Osteoblast (primary cell): ENCODE measurements at places on chromosomes 4 and X.

DNA sequence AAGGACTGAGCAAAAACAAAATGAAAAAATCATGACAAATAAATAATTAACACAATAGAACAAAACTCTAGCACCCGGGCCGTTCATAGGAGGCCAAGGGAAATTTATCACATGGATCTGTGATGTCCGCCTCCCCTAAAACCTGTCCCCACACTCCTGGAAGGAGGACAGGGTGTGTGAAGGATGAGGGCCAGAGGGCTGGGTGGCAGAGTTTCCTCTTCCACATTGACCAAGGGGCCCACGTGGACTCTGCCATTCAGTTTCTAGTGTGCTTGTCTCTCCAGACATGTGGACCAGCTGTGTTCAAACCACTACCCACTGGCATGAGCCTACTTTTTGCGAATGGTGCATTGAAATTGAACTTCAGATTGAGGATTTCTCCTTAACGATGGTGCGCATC is 6.3 kb downstream of the PRRG3 start:
- no peak overlapping the region for H3K4me3 ChIP-seq
- DNase-seq, result no peak
- H3K4me1 ChIP-seq, result no peaks in the 10 kb centered on the region
- no peaks in the 10 kb centered on the region for H3K27me3 ChIP-seq
- no peaks in the 10 kb centered on the region for H3K36me3 ChIP-seq

DNA sequence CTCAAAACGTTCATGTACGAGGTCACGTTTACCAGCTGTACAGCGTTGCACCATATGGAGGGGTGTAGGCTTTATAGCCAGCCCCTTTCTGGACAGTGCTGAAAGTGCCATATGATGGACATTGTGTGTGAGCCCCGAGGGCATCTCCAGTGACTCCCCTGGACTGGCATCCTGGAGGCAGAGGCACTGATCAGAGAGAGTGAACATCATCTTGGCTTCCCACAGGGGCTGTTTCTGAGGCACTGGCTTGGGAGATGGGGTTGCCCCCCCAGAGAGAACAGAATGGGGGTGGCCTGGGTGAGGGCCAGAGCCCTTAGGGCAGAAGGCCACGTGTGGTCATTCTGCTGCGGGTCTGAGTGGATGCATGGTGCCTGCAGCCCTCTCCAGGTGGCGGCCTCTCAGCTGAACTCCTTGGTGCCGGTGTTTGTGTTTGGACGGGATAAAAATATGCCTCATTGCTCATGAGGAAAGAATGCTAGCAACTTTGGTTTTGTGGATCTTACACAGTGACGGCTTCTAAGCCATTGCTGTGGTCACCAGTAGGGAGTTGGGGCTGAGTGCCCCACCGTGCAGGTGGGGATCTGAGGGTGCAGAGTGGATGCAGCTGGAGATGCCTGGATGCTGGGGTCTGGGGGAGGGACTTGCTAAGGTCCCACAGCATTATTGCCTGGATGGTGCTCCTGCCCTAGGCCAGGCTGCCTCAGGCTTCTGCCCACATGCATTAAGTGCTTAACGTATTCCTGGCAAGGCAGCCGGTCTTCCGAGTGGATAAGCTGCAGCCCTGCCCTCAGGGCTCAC is 3.4 kb downstream of the WFS1 start:
- H3K36me3 ChIP-seq, result no peaks in the 10 kb centered on the region
- H3K27ac ChIP-seq, result peak overlapping the region; percentile 26
- H3K27me3 ChIP-seq, result no peaks in the 10 kb centered on the region
- H3K4me1 ChIP-seq, result peaks cover 42% of the 10 kb centered on the region
- DNase-seq, result peak; percentile 98

- no peaks in the 10 kb centered on the region for H3K4me1 ChIP-seq
- no peak overlapping the region for H3K27ac ChIP-seq
- no peaks in the 10 kb centered on the region for H3K36me3 ChIP-seq
- H3K27me3 ChIP-seq, result peaks cover 10% of the 10 kb centered on the region
- no peak overlapping the region for H3K4me3 ChIP-seq
Measured at GRCh38 chrX:115378471-115378870, 89.0 kb downstream of the LUZP4 start.

- H3K4me1 ChIP-seq, result no peaks in the 10 kb centered on the region
- no peak overlapping the region for H3K4me3 ChIP-seq
- no peak for DNase-seq
- no peak overlapping the region for H3K27ac ChIP-seq
Measured at GRCh38 chrX:96379951-96380350, 304.7 kb upstream of the DIAPH2 start.

- DNase-seq, result no peak
- no peaks in the 10 kb centered on the region for H3K4me1 ChIP-seq
- H3K27me3 ChIP-seq, result peaks cover 3% of the 10 kb centered on the region
Measured at GRCh38 chrX:105260291-105261043, 40.0 kb upstream of the TEX13A start.

DNA sequence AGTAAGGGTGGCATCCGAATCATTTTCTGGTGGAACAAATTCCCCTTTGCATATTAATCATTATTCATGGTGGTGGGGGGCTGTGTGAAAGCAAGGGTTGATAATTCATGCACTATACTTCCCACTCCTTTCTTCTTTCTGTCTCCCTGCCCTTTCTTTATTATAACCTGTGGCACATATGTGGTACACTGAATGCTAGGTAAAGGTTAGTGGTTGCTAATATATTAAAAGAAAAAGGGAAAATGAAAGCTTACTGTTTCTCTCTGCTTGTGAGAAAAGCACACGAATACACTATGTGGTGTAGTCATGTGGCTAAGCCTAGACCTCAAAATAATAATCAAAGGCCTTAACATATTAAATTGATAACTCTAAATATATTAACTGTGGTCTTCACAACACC is 178.4 kb upstream of the RPS6KA3 start:
- no peaks in the 10 kb centered on the region for H3K36me3 ChIP-seq
- no peaks in the 10 kb centered on the region for H3K27me3 ChIP-seq
- DNase-seq, result no peak
